T-cell (primary cell): ENCODE measurements at places on chromosomes 11 and 22. TPM values are rescaled to one million over a fixed set of nuclear protein-coding genes. Genes with fewer than 3 reads are reported as not detected.

Gene SMTNL1
- not detected for total RNA-seq

DNA sequence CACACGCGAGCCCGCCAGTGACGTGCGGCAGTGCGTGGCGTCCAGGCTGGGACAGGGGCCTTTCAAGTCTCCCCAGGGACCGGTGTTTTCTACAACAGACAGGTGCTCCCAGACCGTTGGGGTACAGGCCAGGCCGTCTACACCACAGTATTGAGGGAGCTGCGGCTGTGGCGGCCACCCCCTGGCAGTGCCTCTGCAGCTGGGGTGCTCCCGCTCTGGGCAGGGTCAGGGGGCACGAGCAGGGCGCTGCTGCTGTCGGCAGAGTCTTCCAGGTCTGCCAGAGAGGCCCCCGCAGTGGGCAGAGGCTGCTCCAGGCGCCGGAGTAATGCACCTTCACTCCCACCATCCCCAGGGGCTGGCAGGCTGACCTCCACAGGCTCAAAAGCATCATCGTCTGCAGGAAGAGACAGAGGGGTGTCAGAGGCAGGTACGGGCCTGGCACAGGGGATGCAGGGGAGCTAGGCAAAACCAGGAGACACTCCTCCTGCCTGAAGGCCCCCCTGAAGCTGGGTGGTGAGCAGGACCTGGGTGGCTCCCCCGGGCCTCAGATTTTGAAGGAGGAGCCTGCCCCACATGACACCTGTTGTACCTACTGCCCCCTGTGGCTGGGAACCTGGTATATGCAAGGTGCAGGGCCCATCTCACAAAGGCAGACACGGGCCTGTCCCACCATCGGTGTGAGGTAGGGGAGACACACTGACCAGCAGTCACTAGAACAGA lies 83.3 kb downstream of the DGCR2 start:
- DNase-seq = no peak

DNA sequence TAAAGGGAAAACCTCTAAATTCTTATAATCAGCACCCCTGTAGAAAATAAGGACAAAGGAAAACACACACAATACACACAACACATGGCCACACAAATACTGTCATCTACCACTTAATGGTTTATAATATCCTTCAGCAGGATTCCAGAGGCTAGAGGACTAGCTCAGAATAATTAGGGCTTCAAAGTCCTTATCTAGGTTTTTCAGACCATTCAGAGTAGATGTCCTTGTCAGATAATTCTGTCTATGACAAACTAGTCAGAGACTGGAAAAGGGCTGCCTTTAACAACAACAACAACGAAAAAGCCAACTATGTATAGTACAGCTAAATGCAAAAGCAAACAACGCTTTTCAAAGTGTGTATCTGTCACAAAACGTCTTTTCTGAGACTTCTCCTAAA lies 456.5 kb upstream of the CNTN5 start:
- no peak for DNase-seq

Gene GGA1
- 101 TPM for total RNA-seq

Gene CWF19L2
- 28.2 TPM for total RNA-seq

DNA sequence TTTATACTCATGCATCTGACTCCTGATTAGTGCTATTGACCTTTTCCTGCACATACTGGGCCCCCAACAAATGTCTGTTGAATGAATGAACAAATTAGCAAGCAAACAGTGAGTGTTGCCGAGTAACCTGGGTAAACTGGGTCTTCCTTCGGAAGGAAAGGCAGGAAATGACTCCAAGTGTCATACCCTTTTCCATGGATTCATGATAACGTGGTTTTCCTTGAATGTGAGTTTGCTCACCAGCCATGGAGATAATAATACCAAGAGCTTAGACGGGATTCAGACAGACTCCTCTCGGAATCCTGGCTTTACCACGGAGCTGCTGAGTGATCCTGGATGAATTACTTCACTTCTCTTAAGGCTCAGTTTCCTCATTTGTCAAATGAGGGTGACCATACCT lies 16.7 kb downstream of the TECTA start:
- no peak for DNase-seq

Gene GRAP2
- total RNA-seq = 144 TPM

GRCh38 chr11:79157738-79158137 lies 283.1 kb downstream of the TENM4 start:
- no peak for DNase-seq

DNA sequence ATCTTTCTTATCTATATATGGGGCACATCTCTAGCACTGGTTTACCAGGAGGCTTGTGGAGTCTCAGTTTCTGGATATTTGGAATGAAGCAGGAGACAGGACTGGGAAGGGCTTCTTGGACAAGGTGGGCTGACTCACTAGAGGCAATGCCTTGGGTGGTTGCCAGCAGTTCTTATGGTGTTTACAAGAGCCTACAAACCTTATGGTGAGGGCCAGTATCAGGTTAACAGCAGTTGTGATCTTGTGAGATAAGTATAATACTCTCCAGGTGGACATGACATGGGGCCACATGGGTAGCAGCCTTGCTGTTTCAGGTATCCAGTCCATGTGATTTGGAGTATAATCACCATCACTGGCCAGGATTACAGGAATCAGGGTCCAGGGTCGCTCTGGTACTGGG lies 10.2 kb downstream of the FUT4 start:
- no peak for DNase-seq

DNA sequence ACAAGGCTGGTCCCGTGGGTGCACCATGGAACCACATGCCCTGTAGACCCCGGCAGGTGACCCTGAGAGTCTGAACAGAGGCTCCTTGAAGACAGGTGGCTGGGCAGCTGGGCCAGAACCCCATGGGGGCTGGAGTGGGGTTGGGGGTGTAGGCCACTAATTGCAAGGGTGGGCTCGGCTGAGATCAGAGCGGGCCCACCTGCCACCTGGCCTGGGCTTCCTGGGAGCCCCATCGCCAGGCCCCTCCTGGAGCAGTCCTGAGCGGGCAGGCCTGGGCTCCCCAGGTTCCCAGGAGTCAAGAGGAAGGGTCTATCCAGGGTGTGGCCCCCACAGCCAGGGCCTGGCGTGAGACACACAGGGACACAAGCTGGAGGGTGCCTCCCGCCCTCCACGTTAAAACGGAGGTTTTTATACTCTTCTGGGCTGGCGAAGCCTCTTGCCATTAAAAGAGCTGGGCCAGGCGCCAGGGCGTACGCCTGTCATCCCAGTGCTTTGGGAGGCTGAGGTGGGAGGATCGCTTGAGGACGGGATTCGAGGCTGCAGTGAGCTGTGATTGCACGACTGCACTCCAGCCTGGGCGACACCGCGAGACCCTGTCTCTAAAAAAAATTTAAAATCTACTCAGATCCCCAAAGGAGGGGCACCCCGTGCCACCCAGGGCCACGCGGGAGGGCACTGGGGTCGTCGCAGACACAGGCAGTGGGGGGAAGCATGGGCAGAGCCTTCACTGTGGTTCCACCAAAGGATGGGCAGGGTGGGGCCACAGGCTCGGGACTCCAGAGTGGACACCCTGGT lies 4.8 kb upstream of the TRABD start:
- DNase-seq = no peak

GRCh38 chr11:130995266-130995665 lies 79.0 kb upstream of the SNX19 start:
- DNase-seq = no peak

Gene OR8G1
- not detected for total RNA-seq

DNA sequence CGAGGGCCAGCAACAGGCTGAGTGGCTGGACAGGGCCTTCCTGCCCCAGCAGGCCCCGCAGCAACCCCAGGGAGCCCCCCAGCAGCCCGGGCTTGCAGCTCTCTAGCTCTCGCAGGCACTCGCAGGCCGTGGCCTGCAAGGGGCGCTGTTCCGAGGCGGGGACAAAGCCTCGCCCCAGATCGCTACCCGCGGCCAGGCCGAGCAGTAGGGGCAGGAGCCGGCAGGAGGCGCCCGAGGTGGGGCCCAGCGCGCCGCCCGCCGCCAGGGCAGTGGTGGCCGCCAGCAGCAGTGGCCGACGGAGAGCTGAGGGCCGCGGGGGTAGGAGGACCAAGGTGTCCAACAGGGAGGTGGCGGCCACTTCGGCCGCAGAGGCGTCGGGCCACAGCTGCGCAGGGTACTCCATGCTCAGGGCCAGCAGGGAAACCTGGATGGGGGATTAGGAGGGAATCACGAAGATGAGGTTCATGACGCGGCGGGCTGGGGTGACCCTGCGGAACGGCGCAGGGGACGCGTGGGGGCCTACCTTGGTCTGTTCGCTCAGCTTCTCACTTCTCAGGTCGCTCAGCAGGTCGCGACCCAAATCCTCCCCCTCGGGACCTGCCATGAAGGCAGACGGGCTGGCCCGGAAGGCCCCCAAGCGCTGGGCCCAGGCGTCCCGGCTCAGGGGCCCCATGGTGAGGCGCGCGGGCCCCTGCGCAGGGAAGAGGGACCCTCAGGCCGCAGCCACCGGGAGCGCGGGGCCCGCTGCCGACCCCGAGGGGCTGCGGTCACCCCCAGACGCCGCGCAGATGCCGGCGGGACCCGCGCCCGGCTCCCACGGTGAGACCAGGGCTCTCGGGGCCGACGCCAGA lies 632 bp downstream of the AP5B1 start:
- peak; percentile 76 for DNase-seq

DNA sequence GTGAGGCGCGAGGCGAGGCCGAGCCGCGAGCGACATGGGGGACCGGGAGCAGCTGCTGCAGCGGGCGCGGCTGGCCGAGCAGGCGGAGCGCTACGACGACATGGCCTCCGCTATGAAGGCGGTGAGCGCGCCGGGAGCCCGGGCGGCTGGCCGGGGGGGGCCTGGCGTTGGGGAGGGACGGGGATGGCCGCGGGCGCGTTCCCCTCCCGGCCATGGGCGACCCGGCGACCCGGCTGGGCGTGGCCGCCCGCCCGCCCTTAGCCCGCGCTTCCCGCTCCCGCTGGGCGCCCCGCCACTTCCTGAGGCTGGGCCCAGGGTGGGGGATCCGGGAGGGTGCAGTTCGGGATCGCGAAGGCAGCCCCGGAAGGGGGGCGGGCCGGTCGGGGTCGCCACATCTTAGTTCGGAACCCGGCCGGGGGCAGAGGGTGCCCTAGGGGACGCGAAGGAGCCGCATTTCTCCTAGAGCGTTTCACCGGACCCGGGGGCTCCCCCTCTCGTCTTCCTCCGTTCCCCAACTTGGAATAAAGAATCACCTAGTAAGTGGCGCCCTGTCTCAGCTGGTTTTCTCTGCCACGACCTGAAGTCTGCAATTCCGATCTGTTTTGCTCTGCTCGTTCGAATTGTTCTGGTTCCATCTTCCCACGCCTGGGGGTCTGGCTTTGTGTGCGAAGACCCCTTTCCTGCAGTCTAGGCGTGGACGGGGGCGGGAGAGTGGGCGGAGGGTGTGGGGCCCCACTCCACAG lies 536 bp downstream of the YWHAH start:
- peak; percentile 8 for DNase-seq

DNA sequence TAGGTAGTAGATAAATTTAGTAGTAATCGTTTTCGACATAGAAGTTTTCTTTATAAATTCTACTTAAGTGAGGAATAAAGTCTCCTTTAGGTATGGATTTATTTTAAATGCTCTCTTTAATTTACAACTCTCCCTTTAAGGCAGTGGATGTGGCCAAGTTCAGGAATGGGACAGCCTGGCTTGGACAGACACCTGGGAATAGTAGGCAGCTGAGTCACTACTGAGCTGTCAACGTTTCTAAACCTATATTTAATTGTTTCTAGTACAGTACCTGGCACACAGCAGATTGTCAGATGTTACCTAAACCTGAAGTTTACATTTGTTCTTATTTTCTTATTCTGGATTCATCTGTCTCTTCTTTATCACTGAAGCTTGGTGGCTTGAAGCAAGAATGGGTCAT lies 85.1 kb downstream of the DEPDC5 start:
- no peak for DNase-seq

DNA sequence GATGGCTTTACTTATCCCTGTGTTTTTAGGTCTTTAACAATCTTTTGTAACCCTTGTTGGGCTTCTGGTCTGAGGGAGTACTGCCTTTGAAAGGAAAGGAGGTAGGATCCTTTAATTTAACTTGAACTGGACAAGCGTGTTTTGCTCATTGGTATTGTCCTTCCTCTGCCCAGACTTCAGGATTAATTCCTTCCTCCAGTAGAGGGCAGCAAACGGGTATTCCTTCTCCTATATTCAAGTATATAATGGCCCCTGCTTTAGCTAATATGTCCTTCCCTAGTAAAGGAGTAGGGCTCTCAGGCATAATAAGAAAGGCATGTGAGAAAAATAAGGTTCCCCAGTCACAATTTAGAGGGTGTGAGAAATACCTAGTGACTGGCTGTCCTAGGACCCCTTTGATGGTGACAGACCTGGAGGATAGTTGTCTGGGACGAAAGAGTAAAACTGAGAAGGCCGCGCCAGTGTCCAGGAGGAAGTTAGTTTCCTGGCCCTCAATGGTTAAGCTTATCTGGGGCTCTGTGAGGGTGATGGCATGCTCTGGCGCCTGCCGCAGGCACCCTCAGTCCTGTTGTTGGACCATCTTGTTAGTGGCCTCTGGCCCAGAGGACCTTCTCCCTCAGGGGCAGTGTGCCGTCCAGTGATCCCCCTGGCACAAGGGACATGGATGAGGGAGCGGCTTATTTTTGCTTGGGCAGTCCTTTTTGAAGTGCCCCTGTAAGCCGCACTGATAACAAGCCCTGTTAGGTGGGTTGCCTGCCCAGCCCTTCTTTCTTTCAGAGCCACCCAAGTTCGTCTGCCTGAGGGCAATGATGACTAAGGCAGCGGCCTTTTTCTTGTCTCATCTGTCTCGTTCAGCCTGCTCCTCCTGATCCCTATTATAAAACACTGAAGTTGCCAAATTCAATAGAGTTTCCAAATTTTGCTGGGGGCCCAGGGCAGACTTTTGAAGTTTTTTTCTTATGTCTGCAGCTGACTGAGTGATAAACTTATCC lies 51.8 kb downstream of the C11orf71 start:
- DNase-seq = no peak

Gene SGSM1
- 1.4 TPM for total RNA-seq

DNA sequence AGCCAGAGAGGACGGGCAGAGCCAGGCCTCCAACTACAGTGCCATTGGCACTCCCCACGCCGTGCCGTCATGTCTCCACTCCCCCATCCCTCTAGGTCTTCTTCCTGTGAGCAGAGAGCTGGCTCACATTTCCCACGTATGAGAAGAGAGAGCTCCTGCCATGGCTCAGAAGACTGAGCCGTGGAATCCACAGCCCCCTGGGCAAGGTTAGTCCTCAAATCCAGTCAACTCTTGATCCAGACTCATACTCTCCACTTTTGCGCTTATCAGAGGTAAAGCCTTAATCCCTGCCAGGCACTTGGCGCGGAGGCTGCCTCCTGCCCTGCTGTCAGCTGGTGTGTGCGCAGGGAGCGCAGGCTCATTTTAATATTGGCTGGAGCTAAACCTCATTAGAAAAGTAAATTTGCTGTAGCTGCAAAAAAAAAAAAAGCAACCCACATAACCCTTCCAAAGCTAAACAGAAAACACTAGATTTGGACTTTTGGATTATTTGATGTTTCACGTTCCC lies 4.7 kb downstream of the B3GAT1 start:
- DNase-seq = no peak

DNA sequence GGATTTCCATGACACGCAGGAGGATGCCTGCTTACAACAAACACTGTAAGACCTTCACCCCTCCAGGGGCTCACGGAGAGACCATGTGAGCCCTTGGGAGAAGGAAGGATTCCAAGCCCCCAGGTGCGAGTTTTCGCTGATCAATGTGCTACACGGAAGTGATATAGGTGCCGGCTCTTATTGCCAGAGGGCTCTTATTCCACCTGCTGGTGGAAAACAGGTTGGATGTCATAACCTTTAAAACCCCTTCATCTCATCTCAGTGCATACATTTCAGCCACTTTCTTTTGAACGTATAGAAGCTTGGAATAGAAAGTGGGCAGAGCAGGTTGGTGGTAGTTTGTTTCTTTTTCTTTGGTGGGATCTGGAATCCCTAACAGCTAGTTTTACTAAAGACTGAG lies 25.8 kb downstream of the LAYN start:
- DNase-seq = no peak

Gene GTF2H1
- total RNA-seq = 44.8 TPM
